Ammon's horn (tissue), 1 donor: ENCODE measurements at places on chromosomes 7 and 10.

DNA sequence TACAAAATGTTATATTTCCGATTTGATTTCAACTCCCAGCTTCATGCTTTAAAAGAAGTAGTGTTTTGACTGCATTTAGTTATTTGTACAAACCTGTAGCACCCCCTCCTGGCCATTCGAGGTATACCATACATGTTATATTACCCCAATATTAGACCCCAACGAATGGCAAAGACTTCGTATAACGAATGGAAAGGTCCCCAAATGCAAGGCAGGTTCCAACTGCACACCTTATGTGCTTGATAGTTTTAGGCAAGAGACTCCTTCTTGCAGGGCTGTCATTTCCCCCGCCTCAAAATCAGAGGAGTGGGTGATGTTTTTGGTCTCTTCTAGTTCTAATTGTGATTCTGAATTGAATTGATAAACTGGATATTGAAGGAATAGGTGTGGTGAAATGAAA is 101.1 kb upstream of the TARP start:
- peak; percentile 56 for DNase-seq

DNA sequence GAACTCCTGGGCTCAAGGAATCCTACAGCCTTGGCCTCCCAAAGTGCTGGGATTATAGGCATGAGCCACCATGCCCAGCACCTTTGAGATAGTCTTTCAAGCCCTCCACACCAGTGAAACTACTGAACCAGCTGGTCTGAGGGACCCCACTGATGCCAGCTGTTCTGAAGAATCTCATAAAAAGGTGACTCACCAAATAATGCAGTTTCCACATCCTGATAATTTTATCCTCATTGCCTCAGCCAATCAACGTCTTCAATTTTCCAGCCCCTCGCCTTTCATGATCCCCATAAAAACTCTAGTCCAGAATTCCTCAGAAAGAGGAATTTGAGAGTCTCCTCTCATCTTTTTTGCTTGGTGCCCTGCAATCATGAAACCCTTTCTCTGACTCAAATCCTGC is 1691.6 kb upstream of the LRRTM3 start:
- DNase-seq = no peak

DNA sequence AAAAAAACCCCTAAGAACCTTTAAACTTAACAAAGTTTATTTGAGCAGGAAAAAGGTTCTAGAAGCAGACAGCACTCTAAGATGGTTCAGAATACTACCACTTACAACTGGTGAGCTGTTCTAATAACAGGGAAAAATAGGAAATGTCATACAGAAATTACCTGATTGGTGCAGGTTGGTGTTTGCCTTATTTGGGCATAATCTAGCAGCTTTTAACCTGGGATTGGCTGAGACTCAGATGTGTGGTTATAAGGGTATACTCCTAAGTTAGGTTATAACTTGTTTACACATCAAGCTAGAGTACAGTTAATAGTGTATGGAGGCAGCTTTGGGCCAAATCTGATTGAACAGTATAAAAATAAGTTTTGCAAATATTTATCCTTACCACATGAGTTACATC is 59.8 kb downstream of the MAPK8 start:
- DNase-seq = no peak

GRCh38 chr10:84542522-84543490 is 214.4 kb downstream of the CCSER2 start:
- no peak for DNase-seq

- DNase-seq = peak; percentile 72
These were observed 39.8 kb upstream of the SRGN start for GRCh38 chr10:69048103-69048502.
